ENCODE measurements at places on chromosomes 3 and 15. TPM values are rescaled to one million over a fixed set of nuclear protein-coding genes. Genes with fewer than 3 reads are reported as not detected.

LRRN1 gene
- 2.5 TPM for total RNA-seq

CEMIP gene
- total RNA-seq = 0.24 TPM

C3orf85 gene
- total RNA-seq = not detected

P2RY12 gene
- total RNA-seq = 0.73 TPM

ST8SIA2 gene
- not detected for total RNA-seq

ADAMTSL3 gene
- total RNA-seq = not detected

SLC22A14 gene
- not detected for total RNA-seq

TMEM44 gene
- 8.2 TPM for total RNA-seq

C2CD4A gene
- not detected for total RNA-seq

SLC7A14 gene
- total RNA-seq = not detected
